ENCODE measurements at places on chromosomes 3 and 15.

DNA sequence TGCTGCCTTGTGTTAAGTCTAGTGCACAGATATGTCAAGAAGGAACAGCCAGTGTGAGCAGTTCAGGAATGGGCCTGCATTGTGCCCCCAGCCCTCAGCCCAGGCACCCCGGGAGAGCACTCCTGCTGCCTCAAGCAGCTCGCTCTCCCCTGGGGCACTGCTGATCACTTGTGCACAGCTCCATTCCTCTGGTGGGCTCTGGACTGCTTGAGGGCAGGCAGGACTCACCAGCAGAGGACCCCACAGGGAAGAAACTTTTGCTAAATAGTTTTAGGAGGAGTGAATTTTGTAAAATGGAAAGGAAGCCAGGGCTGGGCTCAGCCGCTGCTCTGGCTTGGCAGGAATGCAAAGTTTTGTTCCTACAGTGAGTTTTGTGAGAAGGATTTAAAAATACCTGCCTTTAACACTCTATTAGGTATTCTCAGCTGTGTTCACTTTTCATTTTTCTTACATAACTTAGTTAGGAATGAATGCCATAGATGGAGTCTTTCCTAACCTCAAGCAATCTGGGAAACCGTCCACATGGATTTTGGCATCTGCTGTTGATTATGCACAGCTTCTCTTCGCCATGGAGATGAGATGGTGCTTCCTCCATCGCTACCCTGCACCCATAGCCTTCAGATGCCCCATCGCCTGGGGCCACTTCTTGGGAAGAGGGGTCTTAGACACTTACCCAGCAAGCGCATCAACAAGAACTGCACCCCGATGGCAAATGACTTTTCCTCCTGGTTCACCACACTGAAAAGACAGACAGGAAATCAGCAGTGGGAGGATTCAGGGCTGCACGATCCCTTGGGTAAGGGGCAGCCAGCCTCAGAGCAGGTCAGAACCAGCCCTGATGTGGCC lies 42.3 kb upstream of the RAB6B start:
- DNase-seq = peak; percentile 14
- peaks cover 6% of the 10 kb centered on the region for H3K4me1 ChIP-seq
- no peaks in the 10 kb centered on the region for H3K36me3 ChIP-seq

GRCh38 chr3:41710646-41711388 lies 251.1 kb downstream of the ULK4 start:
- no peaks in the 10 kb centered on the region for H3K27me3 ChIP-seq
- no peak overlapping the region for H3K27ac ChIP-seq
- DNase-seq = no peak

DNA sequence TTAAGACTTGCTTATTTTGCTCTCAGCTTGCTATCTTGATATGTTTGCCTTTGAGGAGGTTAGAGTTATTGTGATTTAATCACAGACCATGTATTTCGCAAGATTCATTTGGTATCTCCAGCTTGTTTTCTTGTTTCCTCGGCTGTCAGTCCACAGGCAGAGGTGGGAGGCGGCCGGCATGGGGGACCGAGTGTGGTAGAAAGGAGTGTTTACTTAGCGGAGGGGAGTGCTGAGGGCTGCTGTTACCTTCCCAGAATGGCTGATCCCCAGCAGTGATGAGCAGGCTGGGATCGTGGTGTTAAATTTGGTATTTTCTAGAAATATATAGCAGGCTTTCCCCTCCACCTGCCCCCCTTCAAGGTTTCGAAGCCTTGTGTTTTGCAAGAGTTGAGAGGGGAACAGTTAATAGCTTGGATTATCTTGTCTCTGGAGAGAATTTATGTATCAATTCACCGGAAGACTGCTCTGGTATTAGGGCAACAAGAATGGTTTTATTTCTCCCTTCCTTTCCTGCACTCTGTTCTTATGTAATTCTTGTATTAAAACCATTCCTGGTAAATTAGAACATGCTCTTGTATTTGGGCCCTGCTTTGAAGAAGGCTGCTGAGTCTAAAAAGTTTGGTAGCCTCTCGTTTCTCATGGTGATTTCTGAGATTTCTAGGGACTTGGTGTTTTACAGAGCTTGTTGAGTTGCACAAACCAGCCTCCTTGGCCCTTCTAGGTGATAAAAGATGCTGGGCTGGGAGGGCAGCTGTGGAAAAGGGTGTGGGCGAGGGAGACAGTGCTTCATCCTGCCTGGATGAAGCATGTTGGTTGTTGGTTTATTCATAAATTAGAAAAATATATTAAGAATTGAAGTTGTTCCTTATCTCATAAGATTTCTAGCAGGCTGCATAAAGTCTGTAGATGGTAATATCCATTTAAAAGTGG lies 151.4 kb downstream of the IGF1R start:
- H3K4me3 ChIP-seq = no peak overlapping the region
- peaks cover 62% of the 10 kb centered on the region for H3K4me1 ChIP-seq
- no peaks in the 10 kb centered on the region for H3K27me3 ChIP-seq

DNA sequence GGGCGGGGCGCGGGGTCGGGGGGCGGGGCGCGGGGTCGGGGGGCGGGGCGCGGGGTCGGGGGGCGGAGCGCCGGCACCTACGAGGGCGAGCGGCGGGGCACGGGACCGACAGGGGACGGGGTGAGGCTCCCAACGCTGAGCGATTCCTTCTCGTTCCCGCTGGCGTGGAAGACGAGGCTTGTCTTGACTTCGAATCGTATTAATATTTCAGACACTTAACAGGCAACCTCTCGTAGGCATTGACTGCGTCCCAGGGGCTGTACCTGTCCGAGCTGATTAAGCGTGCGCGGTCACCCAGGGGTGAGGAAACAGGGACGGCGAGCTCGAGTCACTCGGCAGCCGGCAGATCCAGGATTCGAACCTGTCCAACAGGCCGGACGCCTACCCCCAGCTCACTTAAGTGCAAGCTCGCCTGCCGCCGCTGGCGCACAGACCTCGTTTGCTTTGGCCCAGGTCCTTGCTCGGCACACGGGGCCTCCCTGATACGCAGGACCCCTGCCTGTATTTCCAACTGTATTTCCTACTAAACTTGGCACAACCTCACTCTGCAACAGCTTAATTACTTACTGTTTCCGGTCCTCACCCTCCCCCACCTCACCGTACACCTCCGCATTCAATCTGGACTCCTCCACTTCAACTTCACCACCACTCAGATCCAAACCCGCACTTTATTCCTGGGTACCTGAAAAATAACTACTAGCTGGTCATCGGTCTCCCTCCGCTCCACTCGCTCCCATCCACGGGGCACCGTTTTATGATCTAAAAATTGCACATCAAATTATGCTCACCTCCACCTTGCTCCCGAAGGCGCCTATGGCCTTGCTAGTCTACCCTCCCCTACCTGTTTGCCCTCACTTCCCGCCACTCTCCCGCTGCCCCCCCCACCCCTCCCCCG lies 722 bp upstream of the ZXDC start:
- H3K27me3 ChIP-seq = no peaks in the 10 kb centered on the region
- peak; percentile 84 for DNase-seq
- H3K36me3 ChIP-seq = peaks cover 32% of the 10 kb centered on the region
- H3K4me3 ChIP-seq = peak overlapping the region; percentile 80
- peak overlapping the region; percentile 87 for H3K27ac ChIP-seq

DNA sequence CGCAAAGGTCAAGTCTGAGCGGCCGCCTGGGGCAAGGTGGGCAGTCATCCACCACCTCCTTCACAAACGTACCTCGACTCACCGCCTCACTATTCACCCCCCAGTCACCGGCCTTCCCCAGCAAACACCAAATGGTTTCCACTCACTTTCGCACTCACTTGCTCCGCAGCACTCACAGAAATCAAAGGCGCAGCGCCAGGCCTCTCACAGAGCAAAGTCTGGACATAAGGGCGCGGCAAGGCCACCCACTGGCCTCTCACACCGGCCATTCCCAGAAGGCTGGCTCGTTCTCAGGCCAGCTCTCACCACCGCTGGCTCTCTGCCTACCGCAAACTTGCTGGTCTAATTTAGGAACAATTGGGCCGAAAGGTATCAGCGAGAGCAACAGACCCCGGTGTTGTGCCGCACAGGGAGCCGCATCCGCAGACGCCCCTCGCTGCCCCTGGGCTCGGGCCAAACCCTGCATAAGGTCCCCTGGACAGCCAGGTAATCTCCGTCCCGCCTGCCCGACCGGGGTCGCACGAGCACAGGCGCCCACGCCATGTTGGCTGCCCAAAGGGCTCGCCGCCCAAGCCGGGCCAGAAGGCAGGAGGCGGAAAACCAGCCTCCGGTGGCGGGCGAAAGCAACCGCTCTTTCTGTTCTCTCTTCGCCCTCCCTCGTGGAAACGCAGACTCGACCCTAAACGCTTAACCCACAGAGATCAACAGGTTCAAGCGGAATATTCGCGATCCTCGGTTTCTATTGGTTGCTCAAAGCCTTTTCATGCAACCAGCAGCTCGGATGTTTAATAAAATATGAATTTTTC lies 2.9 kb downstream of the SHOX2 start:
- H3K36me3 ChIP-seq = no peaks in the 10 kb centered on the region
- peak overlapping the region; percentile 50 for H3K27ac ChIP-seq
- H3K4me3 ChIP-seq = peak overlapping the region; percentile 57
- peaks cover 46% of the 10 kb centered on the region for H3K4me1 ChIP-seq

GRCh38 chr3:122679882-122680474 lies 661 bp upstream of the PARP14 start:
- DNase-seq = peak; percentile 58
- H3K27me3 ChIP-seq = no peaks in the 10 kb centered on the region
- peak overlapping the region; percentile 90 for H3K4me3 ChIP-seq
- H3K27ac ChIP-seq = peak overlapping the region; percentile 99
- peaks cover 22% of the 10 kb centered on the region for H3K36me3 ChIP-seq

- no peak for DNase-seq
- H3K4me1 ChIP-seq = peaks cover 8% of the 10 kb centered on the region
- no peak overlapping the region for H3K4me3 ChIP-seq
- no peak overlapping the region for H3K27ac ChIP-seq
These were observed 248.9 kb downstream of the TJP1 start for GRCh38 chr15:29573197-29573838.

- no peak overlapping the region for H3K27ac ChIP-seq
- no peak for DNase-seq
- H3K27me3 ChIP-seq = peaks cover 4% of the 10 kb centered on the region
- H3K4me3 ChIP-seq = no peak overlapping the region
- no peaks in the 10 kb centered on the region for H3K4me1 ChIP-seq
These were observed 343.7 kb downstream of the ERC2 start for GRCh38 chr3:56124546-56124945.

DNA sequence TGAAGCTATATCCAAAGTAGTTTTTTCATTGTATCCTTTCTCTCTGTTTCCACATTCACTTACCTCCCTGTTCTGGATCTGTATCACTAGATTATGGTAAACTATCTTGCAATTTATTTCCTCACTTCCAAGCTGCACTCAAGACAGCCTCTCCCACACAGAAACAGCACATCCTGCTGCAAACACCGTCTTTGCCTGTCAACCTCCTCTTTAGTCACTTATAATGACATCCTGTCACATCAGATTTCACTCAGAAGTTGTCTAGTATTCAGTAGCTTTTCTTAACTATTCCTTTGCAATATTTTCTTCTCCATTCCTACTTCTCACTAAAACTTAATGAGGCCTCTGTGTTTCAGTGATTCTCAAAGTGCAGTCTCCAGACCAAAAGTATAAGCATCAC lies 490.8 kb downstream of the IGSF11 start:
- no peaks in the 10 kb centered on the region for H3K36me3 ChIP-seq
- H3K27ac ChIP-seq = no peak overlapping the region
- H3K4me1 ChIP-seq = no peaks in the 10 kb centered on the region
- no peaks in the 10 kb centered on the region for H3K27me3 ChIP-seq
- no peak overlapping the region for H3K4me3 ChIP-seq

- peaks cover 15% of the 10 kb centered on the region for H3K4me1 ChIP-seq
- no peak overlapping the region for H3K4me3 ChIP-seq
- no peaks in the 10 kb centered on the region for H3K27me3 ChIP-seq
- H3K36me3 ChIP-seq = no peaks in the 10 kb centered on the region
These were observed 106.8 kb upstream of the SLC7A14 start for GRCh38 chr3:170692720-170693119.

- DNase-seq = no peak
- H3K4me1 ChIP-seq = peaks cover 76% of the 10 kb centered on the region
- peaks cover 14% of the 10 kb centered on the region for H3K36me3 ChIP-seq
- no peaks in the 10 kb centered on the region for H3K27me3 ChIP-seq
- H3K4me3 ChIP-seq = peak overlapping the region; percentile 32
These were observed 51.8 kb downstream of the CHST2 start for GRCh38 chr3:143171141-143171980.

DNA sequence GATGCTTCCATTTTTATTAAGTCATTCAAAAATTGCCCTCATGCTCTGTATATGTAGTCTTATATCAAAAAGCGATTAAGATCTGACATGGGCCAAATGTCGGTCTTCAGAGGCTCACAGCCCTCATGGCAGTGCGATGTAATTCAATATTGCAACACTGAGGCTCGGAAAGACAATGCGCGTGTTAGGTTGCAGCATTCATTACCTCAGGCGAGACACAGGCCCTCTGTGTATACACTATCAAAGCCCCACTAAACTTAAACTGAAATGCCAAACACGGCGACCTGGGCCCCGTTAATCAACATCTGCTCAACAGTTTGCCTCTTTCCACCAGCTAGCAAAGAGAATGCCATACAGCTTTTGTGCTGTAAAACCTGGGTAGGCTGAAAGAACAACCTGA lies 413.4 kb downstream of the ERC2 start:
- no peaks in the 10 kb centered on the region for H3K4me1 ChIP-seq
- H3K27ac ChIP-seq = no peak overlapping the region
- DNase-seq = no peak
- no peak overlapping the region for H3K4me3 ChIP-seq
- no peaks in the 10 kb centered on the region for H3K36me3 ChIP-seq

GRCh38 chr3:52544937-52545336 lies 8.5 kb downstream of the UQCC5 start:
- H3K4me1 ChIP-seq = peaks cover 20% of the 10 kb centered on the region
- no peak for DNase-seq
- peak overlapping the region; percentile 42 for H3K27ac ChIP-seq

GRCh38 chr3:165212580-165212979 lies 16.4 kb upstream of the SLITRK3 start:
- H3K4me1 ChIP-seq = no peaks in the 10 kb centered on the region
- H3K4me3 ChIP-seq = no peak overlapping the region
- DNase-seq = no peak
- no peak overlapping the region for H3K27ac ChIP-seq
- no peaks in the 10 kb centered on the region for H3K27me3 ChIP-seq
- no peaks in the 10 kb centered on the region for H3K36me3 ChIP-seq

DNA sequence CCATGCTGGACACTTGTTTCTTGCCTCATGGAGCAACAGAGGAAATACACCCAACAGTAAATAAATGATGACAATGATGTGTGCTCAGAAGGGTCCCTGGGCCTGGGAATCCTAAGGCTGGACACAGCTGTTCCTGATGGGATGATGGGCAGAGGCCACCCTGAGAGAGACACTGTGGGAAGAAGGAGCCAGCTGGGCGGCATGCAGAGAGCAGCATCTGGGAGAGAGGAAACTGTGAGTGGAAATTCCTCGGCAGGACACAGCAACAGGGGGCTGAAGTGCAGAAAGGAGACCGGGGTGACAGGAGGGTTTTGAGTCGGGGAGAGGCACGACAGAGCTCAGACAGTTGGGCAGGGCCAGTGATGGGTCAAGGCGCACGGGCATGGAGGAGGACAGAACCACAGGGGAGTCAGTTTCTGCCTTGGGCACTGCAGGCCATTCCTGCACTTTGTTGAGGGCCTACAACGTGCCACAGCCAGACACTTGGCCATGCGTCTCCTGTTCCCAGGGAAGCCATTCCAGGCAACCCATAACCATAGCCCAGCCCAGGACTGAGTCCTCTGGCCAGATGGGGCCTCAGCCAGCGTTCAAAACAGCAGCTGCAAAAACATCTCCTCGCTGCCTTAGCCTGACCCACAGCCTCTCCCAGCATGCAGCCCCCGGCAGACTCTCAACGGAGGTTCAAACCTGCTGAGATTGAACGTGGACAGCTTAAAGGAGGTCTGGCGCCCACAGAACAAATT lies 36.7 kb upstream of the SLC6A1 start:
- no peak overlapping the region for H3K27ac ChIP-seq
- no peaks in the 10 kb centered on the region for H3K4me1 ChIP-seq
- peaks cover 4% of the 10 kb centered on the region for H3K27me3 ChIP-seq
- no peak for DNase-seq
- no peak overlapping the region for H3K4me3 ChIP-seq
- H3K36me3 ChIP-seq = no peaks in the 10 kb centered on the region
